Aortic smooth muscle cell (primary cell): ENCODE measurements at places on chromosomes 7 and 10. TPM values are rescaled to one million over a fixed set of nuclear protein-coding genes. Genes with fewer than 3 reads are reported as not detected.

The ASIC3 gene
- 0.06 TPM in 1 of 2 replicates, not detected in the other for total RNA-seq

The RAB19 gene
- total RNA-seq: not detected in 2 replicates

The AUTS2 gene
- 2.4 and 4.6 TPM in 2 replicates for total RNA-seq

The INSYN2A gene
- total RNA-seq: 0.06 TPM in 1 of 2 replicates, not detected in the other

The PALD1 gene
- total RNA-seq: 11.5 and 11.6 TPM in 2 replicates

The CPED1 gene
- total RNA-seq: 94.2 and 162 TPM in 2 replicates

The AP3M1 gene
- 31.6 and 39.5 TPM in 2 replicates for total RNA-seq

The EBF3 gene
- total RNA-seq: 0.81 and 1.7 TPM in 2 replicates

The EBLN1 gene
- not detected in 2 replicates for total RNA-seq

The TEX36 gene
- not detected in 2 replicates for total RNA-seq

The OR9A2 gene
- not detected in 2 replicates for total RNA-seq

The PDAP1 gene
- 45.3 and 47.7 TPM in 2 replicates for total RNA-seq

The WDR86 gene
- 0.06 and 0.26 TPM in 2 replicates for total RNA-seq

The NEUROG3 gene
- total RNA-seq: not detected in 2 replicates

The COX15 gene
- 31.2 and 32.8 TPM in 2 replicates for total RNA-seq

The TRIM74 gene
- total RNA-seq: 0.06 TPM in 1 of 2 replicates, not detected in the other

The HMX3 gene
- not detected in 2 replicates for total RNA-seq

The KLF14 gene
- not detected in 2 replicates for total RNA-seq

The TLX1 gene
- not detected in 2 replicates for total RNA-seq

The AFAP1L2 gene
- total RNA-seq: 0.06 and 0.13 TPM in 2 replicates

The ATRNL1 gene
- 4.9 and 5.0 TPM in 2 replicates for total RNA-seq

The PON3 gene
- total RNA-seq: 0.06 TPM in 1 of 2 replicates, not detected in the other

The CDHR1 gene
- total RNA-seq: not detected in 2 replicates

The DPY19L1 gene
- 42.9 and 48.9 TPM in 2 replicates for total RNA-seq

The MKX gene
- 0.25 TPM in 1 of 2 replicates, not detected in the other for total RNA-seq

The IQUB gene
- 0.53 and 0.75 TPM in 2 replicates for total RNA-seq

The DNAJB12 gene
- total RNA-seq: 19.7 and 24.8 TPM in 2 replicates

The ZNF853 gene
- total RNA-seq: 0.06 and 0.13 TPM in 2 replicates

The R3HCC1L gene
- total RNA-seq: 11.1 and 12.6 TPM in 2 replicates

The MINDY4 gene
- 6.6 and 8.1 TPM in 2 replicates for total RNA-seq

The SRRM3 gene
- under 0.01 TPM in 1 of 2 replicates, not detected in the other for total RNA-seq

The LIPF gene
- not detected in 2 replicates for total RNA-seq

The POLD2 gene
- total RNA-seq: 81.6 and 104 TPM in 2 replicates

The PLA2G12B gene
- not detected in 2 replicates for total RNA-seq

The LRRC4 gene
- 0.06 and 0.13 TPM in 2 replicates for total RNA-seq

The PITX3 gene
- total RNA-seq: 0.12 and 0.13 TPM in 2 replicates

The CAMK2B gene
- 1.3 and 2.9 TPM in 2 replicates for total RNA-seq

The CCL26 gene
- total RNA-seq: 1.5 TPM in 1 of 2 replicates, not detected in the other

The NKX1-2 gene
- not detected in 2 replicates for total RNA-seq

The NUTM2D gene
- 1.6 and 1.7 TPM in 2 replicates for total RNA-seq
